ENCODE measurements at places on chromosomes 6 and 20. TPM values are rescaled to one million over a fixed set of nuclear protein-coding genes. Genes with fewer than 3 reads are reported as not detected.

DNA sequence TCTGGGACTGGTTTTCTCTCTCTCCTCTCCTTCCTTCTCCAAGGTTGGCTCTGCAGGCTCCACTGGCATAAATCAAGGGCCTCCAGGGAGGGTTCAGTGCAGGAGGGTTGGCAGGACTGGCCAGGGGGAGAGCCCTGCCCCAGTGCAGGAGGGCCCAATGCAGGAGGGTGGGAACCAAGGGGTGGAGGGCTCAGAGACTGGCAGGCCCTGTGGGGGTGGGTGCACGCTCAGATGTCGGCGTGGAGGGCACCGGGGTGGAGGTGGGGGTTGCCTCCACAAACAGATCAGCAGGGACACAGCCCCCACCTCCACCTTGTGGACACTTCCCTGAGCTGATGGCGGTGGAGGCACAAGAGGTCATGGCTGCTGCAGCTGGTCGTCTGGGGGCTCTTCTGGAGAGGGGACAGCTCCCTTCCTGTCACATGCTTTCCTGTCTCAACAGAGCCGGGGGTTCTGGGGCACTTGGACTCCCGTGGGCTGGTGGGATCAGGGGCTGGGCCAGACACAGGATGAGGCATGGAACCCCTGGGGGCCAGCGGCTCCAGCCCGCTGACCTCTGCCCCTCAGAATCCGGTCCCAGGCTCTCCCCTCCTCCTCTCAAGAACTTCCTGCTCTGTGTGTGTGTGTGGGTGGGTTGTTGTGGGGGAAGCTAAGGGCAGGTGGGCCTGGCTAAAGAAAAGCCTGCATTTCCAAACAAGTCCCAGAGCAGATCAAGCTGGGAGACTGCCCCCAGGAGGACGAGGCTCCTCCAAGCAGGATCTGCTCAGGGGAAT lies 2.7 kb upstream of the ABHD16B start:
- H3K27me3 ChIP-seq = no peaks in the 10 kb centered on the region
- DNase-seq = peak; percentile 80
- peaks cover 69% of the 10 kb centered on the region for H3K4me1 ChIP-seq
- no peak overlapping the region for H3K4me3 ChIP-seq
- H3K36me3 ChIP-seq = peaks cover 11% of the 10 kb centered on the region

FNDC1 gene
- total RNA-seq = 73.6 TPM

GRCh38 chr20:37650661-37651060 lies 43.2 kb upstream of the CTNNBL1 start:
- H3K4me1 ChIP-seq = no peaks in the 10 kb centered on the region
- H3K27me3 ChIP-seq = peaks cover 7% of the 10 kb centered on the region

ORC3 gene
- total RNA-seq = 29.1 TPM

- H3K4me1 ChIP-seq = no peaks in the 10 kb centered on the region
- no peaks in the 10 kb centered on the region for H3K27me3 ChIP-seq
- DNase-seq = no peak
- no peak overlapping the region for H3K4me3 ChIP-seq
- no peaks in the 10 kb centered on the region for H3K36me3 ChIP-seq
These were observed 115.7 kb downstream of the NUS1 start for GRCh38 chr6:117791012-117791411.

DNA sequence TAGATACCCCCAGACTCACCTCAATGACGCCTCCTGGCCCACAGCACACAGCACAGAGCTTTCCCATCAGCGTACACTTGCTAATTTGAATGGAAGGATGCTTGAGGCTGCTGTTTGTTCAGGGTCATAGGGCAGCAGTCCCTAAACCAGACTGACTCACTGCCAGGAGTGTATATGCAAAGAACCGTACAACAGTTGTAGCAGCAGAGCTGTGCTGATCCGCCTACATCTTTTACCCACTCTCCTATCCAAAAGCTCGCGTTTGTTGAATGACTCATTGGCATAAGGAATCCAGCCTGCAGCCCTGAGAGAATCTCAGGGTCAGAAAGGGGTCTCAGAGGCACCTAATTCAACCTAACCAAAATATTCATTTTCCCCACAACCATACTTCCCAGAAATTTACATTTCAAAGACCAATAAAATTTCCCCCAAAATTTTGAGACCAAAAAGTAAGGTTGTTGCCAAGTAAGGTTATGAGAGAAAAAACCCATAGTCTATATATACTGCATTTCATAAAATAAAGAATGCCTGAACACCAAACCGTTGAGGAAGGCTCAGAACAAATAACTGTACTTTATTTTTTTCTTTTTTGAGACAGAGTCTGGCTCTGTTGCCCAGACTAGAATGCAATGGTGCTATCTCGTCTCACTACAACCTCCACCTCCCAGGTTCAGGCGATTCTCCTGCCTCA lies 35.3 kb upstream of the CCND3 start:
- no peak overlapping the region for H3K4me3 ChIP-seq
- H3K4me1 ChIP-seq = no peaks in the 10 kb centered on the region
- H3K27ac ChIP-seq = no peak overlapping the region
- H3K27me3 ChIP-seq = no peaks in the 10 kb centered on the region
- DNase-seq = no peak

TCP11 gene
- total RNA-seq = 0.44 TPM

FHL5 gene
- 2.0 TPM for total RNA-seq

- H3K4me3 ChIP-seq = no peak overlapping the region
- H3K4me1 ChIP-seq = peaks cover 63% of the 10 kb centered on the region
- no peaks in the 10 kb centered on the region for H3K27me3 ChIP-seq
- no peak for DNase-seq
These were observed 58.0 kb upstream of the MYL9 start for GRCh38 chr20:36483209-36483918.

DNA sequence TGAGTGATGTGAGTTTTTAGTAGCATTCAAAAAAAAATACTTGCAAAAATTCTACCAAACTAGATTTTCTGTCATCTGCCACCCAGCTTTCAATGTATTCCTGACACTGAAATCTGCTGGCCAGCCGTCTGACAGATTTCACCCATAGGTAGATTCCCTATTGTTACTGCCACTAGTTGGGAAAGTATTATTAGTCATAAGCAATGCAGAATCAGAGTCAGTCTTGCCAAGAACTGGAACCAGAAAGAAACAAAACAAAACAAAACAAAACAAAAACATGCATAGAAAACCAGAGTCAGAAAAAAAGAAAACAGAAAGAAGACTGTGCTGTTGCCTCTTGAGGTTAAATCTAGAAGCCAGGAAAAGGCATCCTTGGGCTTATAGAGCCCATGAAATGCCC lies 293.1 kb upstream of the KCNQ5 start:
- H3K27ac ChIP-seq = no peak overlapping the region
- H3K4me1 ChIP-seq = no peaks in the 10 kb centered on the region
- H3K4me3 ChIP-seq = no peak overlapping the region
- DNase-seq = no peak
- H3K36me3 ChIP-seq = no peaks in the 10 kb centered on the region
- H3K27me3 ChIP-seq = no peaks in the 10 kb centered on the region

DNA sequence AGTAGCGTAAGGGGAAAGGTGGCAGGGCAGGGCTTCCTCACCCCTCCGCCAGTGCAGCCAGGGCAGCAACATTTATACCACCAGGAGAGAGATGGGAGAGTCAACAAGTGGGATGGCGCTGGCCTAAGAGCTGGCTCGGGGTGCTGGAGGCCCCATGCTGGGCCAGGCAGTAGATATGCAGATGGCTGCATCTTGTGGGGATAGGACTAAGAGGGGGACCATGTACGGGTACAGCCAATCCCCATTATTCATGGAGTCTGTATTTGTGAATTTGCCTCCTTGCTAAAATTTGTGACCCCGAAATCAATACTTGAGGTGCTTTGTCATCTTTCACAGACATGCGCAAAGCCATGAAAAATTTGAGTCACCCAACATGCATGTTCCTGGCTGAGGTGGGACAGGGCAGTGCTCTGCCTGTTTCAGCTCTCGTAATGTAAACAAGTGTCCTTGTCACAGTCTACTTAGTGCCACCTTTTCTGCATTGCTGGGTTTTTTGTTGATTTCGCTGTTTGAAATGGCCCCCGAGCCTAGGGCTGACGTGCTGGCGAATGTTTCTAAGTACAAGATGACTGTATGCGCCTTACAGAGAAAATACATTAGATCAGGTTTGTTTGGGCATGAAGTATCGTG lies 27.5 kb upstream of the TAF8 start:
- H3K36me3 ChIP-seq = peaks cover 5% of the 10 kb centered on the region
- H3K27ac ChIP-seq = no peak overlapping the region
- no peaks in the 10 kb centered on the region for H3K27me3 ChIP-seq
- H3K4me1 ChIP-seq = peaks cover 31% of the 10 kb centered on the region
- DNase-seq = no peak

SOBP gene
- total RNA-seq = 13.6 TPM

All from muscle of leg (tissue), 16 donors.